Hair follicular keratinocyte (primary cell): ENCODE measurements at places on chromosomes 12 and 14. TPM values are rescaled to one million over a fixed set of nuclear protein-coding genes. Genes with fewer than 3 reads are reported as not detected.

KRT83 gene
- not detected in 2 replicates for total RNA-seq

GALNT4 gene
- 4.5 and 5.9 TPM in 2 replicates for total RNA-seq

CPNE6 gene
- total RNA-seq = not detected in 2 replicates

PSMB11 gene
- total RNA-seq = not detected in 2 replicates

RNASE9 gene
- not detected in 2 replicates for total RNA-seq

CIDEB gene
- 3.2 and 4.1 TPM in 2 replicates for total RNA-seq

SPATS2 gene
- total RNA-seq = 24.4 and 31.1 TPM in 2 replicates

TAS2R31 gene
- 0.39 TPM in 1 of 2 replicates, not detected in the other for total RNA-seq

SELPLG gene
- 0.08 and 0.46 TPM in 2 replicates for total RNA-seq

BIN2 gene
- not detected in 2 replicates for total RNA-seq

CD27 gene
- not detected in 2 replicates for total RNA-seq

ASCL1 gene
- not detected in 2 replicates for total RNA-seq

HELB gene
- total RNA-seq = 1.8 and 2.2 TPM in 2 replicates

KRT81 gene
- total RNA-seq = 0.08 and 0.19 TPM in 2 replicates

TEX22 gene
- total RNA-seq = not detected in 2 replicates

ITGB7 gene
- 0.04 and 1.6 TPM in 2 replicates for total RNA-seq

PIGH gene
- 16.0 and 33.7 TPM in 2 replicates for total RNA-seq

ATP5F1B gene
- total RNA-seq = 475 and 702 TPM in 2 replicates

MYF5 gene
- total RNA-seq = not detected in 2 replicates

ZDHHC22 gene
- not detected in 2 replicates for total RNA-seq

NRXN3 gene
- total RNA-seq = 0.27 TPM in 1 of 2 replicates, not detected in the other

OR11H7 gene
- not detected in 2 replicates for total RNA-seq

CINP gene
- total RNA-seq = 56.2 and 65.4 TPM in 2 replicates

MTERF2 gene
- total RNA-seq = 1.7 and 3.5 TPM in 2 replicates

NABP2 gene
- 33.0 and 54.3 TPM in 2 replicates for total RNA-seq

CLEC4C gene
- total RNA-seq = not detected in 2 replicates

SLC2A13 gene
- total RNA-seq = 3.1 and 4.0 TPM in 2 replicates

AP5M1 gene
- total RNA-seq = 18.0 and 19.8 TPM in 2 replicates

BEGAIN gene
- 1.1 and 3.0 TPM in 2 replicates for total RNA-seq

PRICKLE1 gene
- 3.6 and 4.5 TPM in 2 replicates for total RNA-seq

LMNTD1 gene
- total RNA-seq = not detected in 2 replicates

PPP4R4 gene
- 12.5 and 17.3 TPM in 2 replicates for total RNA-seq

KRT78 gene
- 0.04 and 0.16 TPM in 2 replicates for total RNA-seq
